ENCODE measurements at places on chromosomes 3 and 15. TPM values are rescaled to one million over a fixed set of nuclear protein-coding genes. Genes with fewer than 3 reads are reported as not detected.

REC114 gene
- polyA plus RNA-seq = not detected

TMEM212 gene
- polyA plus RNA-seq = 0.32 TPM

CNTN6 gene
- polyA plus RNA-seq = 4.3 TPM

MITF gene
- polyA plus RNA-seq = 40.7 TPM

IL17RE gene
- polyA plus RNA-seq = 18.6 TPM

PIGZ gene
- polyA plus RNA-seq = 1.8 TPM

SH3GL3 gene
- 14.2 TPM for polyA plus RNA-seq

GRAMD1C gene
- polyA plus RNA-seq = 34.7 TPM

CHRNB4 gene
- 3.3 TPM for polyA plus RNA-seq

GHSR gene
- polyA plus RNA-seq = not detected

LRRIQ4 gene
- 0.12 TPM for polyA plus RNA-seq

IQCF5 gene
- polyA plus RNA-seq = not detected

ACTRT3 gene
- polyA plus RNA-seq = 4.2 TPM

KCNAB1 gene
- polyA plus RNA-seq = 3.4 TPM

RPN1 gene
- 203 TPM for polyA plus RNA-seq

TIMP4 gene
- polyA plus RNA-seq = 1.0 TPM

SETMAR gene
- 36.4 TPM for polyA plus RNA-seq

MINAR1 gene
- 1.6 TPM for polyA plus RNA-seq

LRRC31 gene
- polyA plus RNA-seq = 0.38 TPM

AKAP13 gene
- 101 TPM for polyA plus RNA-seq

WNT5A gene
- polyA plus RNA-seq = 42.5 TPM

CKMT1B gene
- 3.4 TPM for polyA plus RNA-seq

GP5 gene
- polyA plus RNA-seq = 0.40 TPM

SNX22 gene
- polyA plus RNA-seq = 1.9 TPM

PSTPIP1 gene
- 1.4 TPM for polyA plus RNA-seq

TM6SF1 gene
- 3.2 TPM for polyA plus RNA-seq

SIDT1 gene
- 3.8 TPM for polyA plus RNA-seq

CRYGS gene
- 11.6 TPM for polyA plus RNA-seq

KIF9 gene
- 22.7 TPM for polyA plus RNA-seq

DGKG gene
- 0.43 TPM for polyA plus RNA-seq

CASR gene
- 24.9 TPM for polyA plus RNA-seq

ISL2 gene
- polyA plus RNA-seq = not detected

Measured in left kidney (tissue), 8 donors.